ENCODE measurements at places on chromosomes 1 and 21. TPM values are rescaled to one million over a fixed set of nuclear protein-coding genes. Genes with fewer than 3 reads are reported as not detected.

DNA sequence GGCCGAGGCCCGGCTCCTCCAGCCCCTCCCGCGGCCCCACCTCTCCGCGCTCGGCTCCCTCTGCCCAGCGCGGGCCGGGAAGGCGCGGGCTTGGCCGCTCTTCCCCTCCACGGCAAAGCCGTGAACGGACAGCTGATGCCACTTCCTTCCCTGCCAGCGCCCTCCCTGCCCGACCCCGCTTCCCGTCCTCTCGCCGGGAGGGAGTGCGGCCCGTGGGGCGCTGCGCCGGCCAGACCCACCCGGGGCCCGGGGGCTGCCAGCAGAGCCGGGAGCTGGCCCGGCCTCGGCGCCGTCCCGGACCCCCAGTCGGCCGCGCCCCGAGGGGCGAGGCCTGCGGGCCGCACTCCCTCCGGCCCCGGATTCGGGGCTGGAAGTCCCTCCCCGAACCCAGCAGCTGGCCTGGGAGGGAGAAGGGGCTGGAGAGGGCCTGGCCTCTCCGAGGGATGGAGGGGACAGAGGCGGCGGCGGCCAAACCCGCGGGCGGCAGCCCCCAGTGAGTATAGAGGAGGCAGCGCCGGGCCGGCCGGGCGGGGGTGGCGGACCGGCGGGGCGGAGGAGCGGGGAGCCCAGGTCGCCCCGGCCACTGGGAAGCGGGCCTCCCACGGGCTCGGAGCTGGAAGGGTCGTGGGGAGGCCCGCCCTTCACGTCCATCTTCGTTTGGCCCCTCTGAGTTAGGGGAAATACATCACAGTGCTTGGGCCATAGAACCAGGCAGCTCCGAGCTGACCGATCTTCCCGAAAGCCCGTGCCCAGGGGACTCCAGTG lies at the start of gene KIAA1614:
TSS of gene KIAA1614 (plus strand) at position 97 of the 765 bp plus-strand sequence. CDS start at position 444, 347 bp downstream.
- peak; percentile 30 for DNase-seq

AADACL3 gene
- total RNA-seq, result not detected

- peak; percentile 51 for DNase-seq
Observed at GRCh38 chr1:110312188-110313121, 26.7 kb upstream of the RBM15 start.

DNA sequence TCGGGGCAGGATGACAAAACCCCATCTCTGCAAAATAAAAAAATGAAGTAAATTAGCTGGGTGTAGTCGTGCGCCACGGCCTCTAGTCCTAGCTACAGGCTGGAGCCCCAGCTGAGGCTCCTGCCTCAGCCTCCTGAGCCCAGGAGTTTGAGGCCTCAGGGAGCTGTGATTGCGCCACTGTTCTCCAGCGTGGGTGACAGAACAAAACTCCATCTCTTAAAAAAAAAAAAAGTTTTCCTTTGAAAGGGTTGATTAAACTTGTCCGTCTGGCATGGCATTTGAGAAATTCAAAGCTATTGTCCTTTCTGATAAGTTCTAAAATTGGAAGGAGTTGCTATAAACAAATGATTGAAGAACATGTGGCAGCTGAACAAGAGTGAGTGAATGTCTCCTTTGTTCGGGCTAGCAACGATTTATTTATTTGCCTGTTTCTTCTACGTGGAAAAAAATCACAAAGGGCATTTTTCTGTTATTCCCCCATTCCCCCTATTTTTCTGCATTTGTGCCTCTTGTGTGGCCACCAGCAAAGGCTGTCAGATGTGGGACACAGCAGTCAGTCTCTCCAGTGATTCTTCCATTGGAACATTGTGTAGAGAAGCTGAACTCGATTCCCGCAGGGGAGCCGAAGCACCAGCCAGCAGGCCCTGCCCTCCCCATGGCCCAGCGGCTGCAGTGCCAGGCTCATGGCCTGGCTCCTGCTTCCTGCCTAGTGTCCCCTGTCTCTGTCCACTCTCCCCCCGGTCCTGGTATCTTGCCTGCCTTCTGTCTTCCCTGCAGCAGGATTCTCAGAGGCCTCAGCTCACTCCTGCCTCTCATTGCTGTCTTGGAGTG lies 21.5 kb upstream of the PWP2 start:
- no peak for DNase-seq
